ENCODE measurements at places on chromosomes 2 and 18. TPM values are rescaled to one million over a fixed set of nuclear protein-coding genes. Genes with fewer than 3 reads are reported as not detected.

DNA sequence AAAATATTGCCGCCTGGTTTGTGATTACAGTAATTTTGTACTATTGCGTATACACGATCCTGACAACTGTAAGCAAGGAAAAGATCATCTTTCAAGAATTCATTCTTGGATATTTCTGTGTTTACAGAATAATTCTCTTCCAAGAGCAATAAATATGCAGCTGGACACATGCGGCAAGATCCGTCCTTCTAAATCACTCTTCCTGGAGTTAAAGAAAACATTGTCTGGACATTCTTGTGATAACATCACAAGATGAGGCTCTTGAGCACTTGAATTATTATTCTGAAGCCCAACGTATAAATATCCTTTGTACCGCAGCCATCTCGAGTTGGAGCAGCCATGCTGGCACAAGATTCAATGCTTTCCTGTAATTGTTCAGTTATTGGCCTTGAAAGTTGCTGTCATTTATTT lies 9.9 kb downstream of the FHL2 start:
- DNase-seq: no peak

DNA sequence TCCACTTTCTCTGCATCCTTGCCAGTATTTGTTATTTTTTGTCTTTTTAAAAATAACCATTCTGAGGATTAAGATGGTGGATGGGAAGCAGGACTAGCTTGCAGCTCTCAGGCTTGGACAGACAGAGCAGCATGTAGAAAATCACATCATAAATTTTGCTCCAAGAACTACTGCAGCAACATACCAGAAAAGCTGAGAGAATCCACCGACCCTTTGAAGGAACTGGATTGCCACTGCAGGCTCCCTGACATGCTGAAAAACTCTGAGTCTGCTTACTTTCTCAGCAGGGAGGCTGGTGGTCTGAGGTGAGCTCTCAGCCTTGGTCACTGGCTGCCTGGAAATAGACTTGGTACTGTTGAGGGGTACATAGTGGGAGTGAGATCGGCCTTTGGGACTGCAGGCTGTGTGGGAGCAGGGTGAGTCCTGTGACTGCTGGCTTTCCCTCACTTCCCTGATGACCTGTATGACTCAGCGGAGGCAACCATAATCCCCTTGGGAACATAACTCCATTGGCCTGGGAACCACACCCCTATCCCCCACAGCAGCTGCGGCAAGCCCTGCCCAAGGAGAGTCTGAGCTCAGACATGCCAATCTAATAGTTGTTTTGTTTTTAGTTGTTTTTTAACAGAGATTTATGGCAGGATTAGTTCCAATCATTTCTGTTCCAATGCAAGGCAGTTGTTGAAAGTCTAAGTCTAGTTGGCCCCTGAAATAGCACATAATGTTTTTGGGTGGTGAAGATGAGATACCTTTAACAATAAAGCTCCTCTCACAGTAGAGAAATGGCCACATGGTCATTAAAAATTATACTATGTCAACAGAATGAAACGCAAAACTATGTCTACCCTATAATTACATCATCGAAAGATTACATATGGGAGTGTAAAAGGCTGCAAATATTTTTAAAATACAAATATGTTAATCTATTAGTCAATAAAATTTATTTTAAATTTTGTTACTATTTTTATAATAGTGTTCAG lies 414.2 kb upstream of the CHAC2 start:
- DNase-seq: no peak

GRCh38 chr2:216103213-216103612 lies 5.9 kb upstream of the XRCC5 start:
- DNase-seq: no peak

DNA sequence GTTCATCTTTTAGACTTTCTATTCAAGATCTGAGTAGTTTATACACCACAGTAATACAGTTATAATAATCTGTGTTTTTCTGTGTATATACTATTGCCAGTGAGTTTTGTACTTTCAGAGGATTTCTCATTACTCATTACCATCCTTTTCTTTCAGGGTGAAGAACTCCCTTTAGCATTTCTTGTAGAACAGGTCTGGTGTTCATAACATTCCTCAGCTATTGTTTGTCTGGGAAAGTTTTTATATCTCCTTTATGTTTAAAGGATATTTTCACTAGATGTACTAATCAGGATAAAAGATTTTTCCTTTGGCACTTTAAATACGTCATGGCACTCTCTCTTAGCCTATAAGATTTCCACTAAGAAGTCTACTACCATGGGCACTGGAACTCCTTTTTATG lies 705.5 kb downstream of the SLC4A3 start:
- DNase-seq: no peak

Gene CNDP1
- 0.72 TPM for polyA plus RNA-seq

Gene ARHGEF4
- polyA plus RNA-seq: 8.0 TPM

DNA sequence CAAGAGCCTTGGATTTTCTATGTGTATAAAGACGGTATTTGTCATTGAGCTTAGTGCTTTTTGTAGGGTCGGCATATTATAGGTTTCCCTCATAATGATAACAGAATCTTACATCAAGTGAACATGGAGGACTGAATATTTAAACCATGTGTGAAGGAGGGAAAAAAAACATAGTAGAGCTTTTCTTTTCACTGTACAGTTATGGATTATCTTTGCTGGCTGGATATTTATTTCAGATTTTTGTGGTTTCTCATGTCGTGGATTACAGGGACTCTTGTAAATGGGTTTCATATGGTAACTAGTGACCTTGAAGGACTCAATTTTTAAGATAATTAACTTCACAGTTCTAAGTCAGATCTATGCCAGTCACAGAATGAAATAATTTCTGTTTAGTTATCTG lies 330.2 kb upstream of the NRP2 start:
- no peak for DNase-seq

- no peak for DNase-seq
Measured at GRCh38 chr2:241774419-241775222, 2.0 kb upstream of the GAL3ST2 start.
